GF-D8 (cell line): ENCODE measurements at places on chromosomes 13 and 19.

- no peak for DNase-seq
Observed at GRCh38 chr19:47438793-47439220, 19.5 kb upstream of the MEIS3 start.

- no peak for DNase-seq
Observed at GRCh38 chr19:14441041-14441938, 8.2 kb downstream of the PKN1 start.

DNA sequence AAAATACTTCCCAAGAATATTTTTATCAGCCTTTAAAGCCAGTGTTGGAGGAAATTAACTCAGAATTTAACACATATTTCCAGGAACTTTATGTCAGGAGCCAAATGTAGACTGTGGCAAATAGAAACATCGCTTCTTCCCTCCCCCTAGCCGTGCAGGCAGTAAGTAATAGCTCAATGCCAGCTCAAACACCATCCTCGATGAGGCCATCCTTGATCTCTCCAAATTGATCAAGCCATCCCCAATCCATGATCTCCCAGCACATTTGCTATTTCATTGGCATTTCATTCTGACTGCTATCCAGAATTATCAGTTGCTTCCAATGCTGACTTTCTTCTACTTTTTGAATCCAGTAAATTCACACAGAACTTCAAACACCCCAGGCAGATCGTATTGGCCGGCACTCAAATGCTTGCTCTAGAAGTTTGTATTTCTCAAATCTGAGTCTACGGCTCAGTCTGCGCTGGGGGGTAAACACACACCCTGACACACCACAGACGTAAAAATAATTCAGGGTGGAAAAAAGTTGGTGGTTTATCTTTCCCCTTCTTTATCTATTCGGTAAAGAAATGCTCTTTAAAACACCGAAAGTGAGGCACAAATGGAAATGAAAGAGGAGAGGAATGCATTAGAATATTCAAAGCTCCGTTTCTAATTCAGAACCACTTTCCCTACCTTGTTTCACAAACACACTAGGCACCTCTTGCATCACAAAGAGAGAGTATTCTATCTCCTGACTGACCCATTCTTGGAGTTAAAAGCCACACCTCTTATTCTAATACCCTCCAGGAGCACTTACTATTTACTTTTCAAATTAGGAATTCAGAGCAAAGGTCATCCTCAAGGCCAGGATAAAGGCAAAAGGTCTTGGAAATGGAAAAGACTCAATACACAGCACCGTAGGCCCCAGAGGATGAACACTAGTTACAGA lies 991 bp downstream of the OBI1 start:
- DNase-seq = no peak

GRCh38 chr19:1610579-1610978 lies 5.3 kb upstream of the UQCR11 start:
- DNase-seq = no peak

DNA sequence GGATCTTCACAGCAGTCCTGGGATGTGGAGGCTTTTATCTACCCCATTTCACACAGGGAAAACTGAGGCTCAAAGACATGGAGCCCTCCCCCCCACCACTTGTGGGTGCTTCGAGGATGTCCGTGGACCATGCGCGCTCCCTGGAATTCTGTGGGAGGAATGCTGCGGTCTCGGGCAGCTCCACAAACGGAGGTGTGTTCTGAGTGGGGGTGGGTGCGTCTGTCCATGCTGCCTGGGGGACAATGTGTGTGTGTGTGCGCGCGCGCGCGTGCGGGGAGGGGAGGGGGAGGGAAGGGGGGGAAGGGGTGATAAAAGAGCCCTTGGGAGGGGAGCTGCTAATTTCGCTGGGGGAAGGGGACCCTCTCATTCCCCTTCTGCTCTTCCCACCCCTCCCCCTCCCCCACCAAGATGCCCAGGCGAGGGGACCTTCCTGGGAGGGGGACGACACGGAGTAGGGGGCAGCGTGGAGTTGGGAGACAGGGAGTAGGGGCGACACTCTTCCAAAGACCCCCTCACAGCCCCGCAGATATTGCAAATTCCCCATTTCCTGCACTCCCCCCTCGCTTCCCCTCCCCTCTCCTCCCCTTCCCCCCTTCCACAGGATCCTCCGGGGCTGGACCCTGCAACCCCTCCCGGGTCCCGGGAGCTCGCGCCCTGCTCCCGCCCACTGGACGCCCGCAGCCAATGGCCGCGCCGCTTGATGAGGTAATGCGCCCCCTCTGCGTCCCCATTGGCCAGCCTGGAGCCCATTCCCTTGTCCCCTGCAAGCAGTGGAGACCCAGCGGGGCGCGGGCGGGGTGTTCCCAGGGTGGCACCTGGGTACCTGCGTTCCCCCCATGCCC lies 18.9 kb upstream of the ZNRF4 start:
- no peak for DNase-seq

DNA sequence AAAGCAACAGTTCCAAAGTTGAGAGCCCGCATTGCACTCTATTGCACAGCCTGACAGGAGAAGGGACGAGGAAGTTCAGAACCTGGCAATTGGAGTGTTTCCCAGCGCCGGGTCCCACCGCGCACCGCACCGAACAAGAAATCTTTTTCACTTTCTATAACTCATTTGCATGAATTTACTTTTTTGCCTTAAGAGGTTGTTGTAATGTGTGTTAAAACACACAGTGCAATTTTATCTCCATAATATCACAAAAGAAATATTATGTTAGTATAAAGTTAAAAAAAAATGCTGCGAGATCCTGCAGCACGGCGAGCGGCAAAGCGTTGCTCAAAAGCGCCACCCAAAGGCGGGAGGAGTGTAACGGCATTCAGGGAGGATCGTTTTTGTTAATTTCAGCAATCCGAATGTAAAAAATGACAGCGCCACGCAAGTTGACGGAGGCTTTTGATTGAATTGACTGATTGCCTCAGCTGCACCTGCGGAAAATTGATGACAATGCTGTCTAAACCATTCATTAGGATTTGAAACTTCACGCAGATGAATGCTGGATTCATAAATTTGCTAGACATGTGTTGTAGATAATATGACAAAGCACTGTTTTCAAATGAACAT lies 303.6 kb upstream of the ZNF507 start:
- no peak for DNase-seq

GRCh38 chr13:51501592-51502152 lies 48.8 kb upstream of the INTS6 start:
- DNase-seq = no peak

- no peak for DNase-seq
Observed at GRCh38 chr13:98482476-98483444, 94.1 kb downstream of the STK24 start.

- no peak for DNase-seq
Observed at GRCh38 chr19:1173159-1173844, 766 bp downstream of the SBNO2 start.

DNA sequence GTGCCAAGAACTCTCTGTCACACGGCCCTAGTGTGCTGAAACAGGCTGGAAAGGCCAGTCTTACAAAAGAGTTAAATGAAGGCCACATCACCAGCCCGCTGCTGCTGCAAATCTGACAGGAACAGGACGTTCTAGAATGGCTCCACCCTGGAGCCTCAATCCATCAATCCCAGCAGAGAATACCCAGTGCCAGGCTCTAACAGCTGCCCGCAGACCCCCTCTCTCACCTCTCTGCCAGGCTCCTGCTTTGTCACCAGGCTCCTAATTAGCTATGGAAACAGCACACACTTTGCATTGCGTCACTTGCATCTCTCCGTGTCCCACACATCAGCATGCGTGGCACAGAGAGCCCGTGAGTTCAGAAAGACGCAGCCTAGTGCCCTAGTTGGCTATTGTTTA lies 314.1 kb downstream of the FOXO1 start:
- no peak for DNase-seq

- DNase-seq = no peak
Observed at GRCh38 chr13:39515224-39515714, 87.7 kb downstream of the LHFPL6 start.

- no peak for DNase-seq
Observed at GRCh38 chr19:45103156-45103507, 10.2 kb downstream of the PPP1R37 start.

DNA sequence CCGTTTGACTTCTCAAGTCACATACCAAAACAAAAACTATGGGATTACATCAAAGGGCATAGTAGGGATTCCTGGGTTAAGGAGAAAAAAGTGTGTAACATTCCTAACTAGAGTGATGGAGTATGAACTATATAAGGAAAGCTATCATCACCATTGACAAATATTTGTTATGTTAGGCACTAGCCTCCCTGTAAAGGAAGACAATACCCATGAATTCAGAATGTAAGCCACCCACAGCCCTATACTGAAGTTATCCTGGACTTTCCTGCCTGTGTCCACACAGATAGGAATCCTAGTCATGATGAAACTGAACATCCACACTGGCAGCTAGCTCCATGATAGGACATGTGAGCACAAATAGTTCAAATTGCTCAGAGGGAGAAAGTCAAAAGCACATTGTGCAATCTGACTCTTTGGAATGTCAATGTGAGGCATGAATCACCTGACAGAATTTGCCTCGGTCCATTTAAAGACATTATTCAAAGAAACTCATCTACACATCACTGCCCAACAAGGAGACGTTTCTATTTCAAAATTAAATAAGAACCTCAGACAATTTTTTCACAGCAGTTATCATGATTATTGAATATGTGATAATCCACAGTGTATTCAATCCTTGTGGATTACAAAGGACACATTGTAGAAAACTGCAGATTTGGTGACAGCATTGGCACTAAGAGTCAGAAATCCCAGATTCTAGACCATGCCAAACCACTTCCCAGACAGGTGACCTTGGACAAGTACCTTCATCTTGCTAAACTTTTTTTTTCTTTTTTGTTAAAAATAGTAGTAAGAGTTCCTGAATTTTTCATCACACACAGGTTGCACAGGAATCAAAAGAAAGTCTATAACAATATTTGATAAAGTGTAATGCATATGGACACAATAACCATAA lies 529.3 kb downstream of the IRS2 start:
- no peak for DNase-seq

- DNase-seq = no peak
Observed at GRCh38 chr19:35868172-35868822, at the start of gene APLP1. TSS of gene APLP1 (plus strand) at chr19:35868574. CDS start at chr19:35868637, 63 bp downstream.

DNA sequence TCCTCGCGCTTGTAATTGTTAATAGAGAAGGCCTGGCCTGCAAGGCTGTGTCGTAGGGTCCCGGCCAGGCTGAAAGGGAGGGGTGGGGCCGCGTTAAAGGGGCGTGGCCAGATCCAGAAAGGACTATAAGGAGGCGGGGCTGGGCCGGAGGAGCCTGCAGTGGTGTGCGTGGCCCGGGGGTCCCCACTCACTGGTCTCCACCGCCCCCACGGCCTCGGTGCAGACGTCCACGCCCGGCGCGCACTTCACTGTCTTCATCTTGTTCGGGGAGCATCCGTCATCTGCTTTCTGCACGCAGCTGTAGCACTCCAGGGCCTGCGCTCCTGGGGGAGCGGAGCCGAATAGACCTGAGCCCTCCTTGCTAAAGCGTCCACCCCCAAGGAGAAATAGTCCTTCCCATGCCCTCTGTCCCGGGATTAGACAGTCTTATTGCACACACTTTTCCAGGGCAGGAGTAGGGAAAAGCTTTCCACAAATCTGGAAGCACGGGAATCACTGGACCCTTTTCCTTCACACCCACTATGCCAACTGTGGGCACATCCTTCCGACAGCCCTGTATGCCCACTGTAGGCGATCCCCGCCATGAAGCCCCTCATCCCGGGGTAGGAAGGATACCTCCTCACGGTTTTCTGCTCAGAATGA lies 1.2 kb downstream of the LYPD3 start:
- DNase-seq = no peak

DNA sequence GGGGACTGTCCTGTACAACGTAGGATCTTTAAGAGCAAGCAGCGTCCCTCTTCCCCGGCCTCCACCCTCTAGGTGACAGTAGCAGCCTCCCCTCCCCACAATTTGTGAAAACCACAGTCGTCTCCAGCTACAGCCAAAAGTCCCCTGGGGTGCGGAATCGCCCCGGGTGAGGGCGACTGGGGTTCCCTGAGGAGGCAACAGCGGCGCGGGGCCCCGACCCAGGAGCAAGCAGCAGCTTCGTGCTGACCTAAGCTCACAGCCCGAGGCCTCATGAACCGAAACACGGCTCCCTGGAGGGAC lies 322 bp downstream of the ZNF558 start:
- DNase-seq = no peak

DNA sequence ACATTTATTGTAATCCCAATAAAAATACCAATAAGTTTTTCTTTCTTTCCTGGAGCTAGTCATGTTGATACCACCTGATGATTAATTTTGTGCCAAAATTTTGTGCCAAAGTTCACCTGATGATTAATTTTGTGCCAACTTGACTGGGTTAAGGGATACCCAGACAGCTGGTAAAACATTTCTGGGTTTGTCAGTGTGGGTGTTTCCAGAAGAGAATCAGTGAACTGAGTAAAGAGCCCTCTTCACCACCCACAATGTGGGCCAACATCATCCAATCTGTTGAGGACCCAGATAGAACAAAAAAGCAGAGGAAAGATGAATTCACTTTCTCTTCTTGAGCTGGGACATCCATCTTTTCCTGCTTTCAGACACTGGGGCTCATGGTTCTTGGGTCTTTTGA lies 292.9 kb downstream of the LMO7 start:
- no peak for DNase-seq

DNA sequence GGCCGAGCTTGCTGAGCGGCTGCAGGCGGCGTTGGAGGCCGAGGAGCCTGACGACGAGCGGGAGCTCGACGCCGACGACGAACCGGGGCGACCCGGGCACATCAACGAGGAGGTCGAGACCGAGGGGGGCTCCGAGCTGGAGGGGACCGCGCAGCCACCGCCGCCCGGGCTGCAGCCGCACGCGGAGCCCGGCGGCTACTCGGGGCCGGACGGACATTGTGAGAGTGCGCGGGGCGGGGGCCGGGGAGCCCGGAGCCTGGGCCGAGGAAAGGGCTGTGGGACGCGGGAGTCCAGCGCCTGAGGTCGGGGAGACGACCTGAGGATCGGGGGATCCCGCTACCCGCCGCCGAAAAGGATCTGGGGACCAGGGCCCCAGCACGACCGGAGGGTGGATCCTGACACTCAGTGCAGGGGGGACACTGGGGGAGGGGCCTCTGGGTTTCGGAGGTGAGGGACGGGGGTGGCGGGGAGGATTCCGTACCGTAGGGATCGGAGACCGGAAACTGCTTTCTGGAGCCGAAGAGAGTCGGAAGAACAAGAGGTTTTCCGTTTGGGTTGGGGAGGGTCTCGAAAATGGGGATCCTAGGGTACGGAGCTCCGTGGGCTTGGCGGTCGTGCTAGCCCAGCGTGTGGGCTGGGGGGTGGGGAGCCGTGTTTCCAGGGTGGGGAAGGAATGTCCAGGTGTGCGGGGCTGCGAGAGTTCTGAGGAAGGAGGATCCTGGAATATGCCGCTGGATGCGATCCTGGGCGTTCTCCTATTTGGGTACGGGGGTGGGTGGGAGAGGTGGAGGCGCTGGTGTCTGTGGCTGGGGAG lies 616 bp downstream of the HNRNPUL1 start:
- no peak for DNase-seq

DNA sequence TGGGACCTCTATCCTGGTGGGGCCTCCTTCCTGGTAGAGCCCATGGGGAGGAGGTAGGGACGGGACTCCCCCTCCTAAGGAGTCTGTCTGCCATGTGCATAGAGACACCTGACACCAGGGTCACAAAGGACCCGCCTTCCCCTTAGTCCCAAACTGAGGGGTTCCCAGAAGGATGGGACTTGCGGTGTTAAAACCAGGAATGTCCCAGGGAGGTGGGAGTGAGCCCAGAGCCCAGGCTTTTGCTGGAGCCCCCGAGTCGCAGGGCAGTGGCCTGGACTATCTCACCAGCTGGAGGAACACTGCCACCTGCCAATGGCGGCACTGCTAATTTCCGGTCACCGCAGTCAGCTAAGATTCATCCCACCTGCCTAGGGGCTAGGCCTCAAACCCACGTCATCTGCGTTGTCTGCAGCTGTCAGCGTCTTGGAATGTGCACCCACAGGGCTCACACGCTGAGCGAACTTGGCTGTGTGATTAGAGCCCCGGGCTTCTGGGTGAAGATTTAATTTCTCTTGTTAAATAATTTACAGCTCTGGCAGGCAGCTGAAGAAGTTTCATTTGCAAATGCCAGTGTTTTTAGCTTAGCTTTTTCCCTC lies 31.9 kb upstream of the ATP11A start:
- no peak for DNase-seq
